ENCODE measurements at places on chromosomes 6 and 20. TPM values are rescaled to one million over a fixed set of nuclear protein-coding genes. Genes with fewer than 3 reads are reported as not detected.

DNA sequence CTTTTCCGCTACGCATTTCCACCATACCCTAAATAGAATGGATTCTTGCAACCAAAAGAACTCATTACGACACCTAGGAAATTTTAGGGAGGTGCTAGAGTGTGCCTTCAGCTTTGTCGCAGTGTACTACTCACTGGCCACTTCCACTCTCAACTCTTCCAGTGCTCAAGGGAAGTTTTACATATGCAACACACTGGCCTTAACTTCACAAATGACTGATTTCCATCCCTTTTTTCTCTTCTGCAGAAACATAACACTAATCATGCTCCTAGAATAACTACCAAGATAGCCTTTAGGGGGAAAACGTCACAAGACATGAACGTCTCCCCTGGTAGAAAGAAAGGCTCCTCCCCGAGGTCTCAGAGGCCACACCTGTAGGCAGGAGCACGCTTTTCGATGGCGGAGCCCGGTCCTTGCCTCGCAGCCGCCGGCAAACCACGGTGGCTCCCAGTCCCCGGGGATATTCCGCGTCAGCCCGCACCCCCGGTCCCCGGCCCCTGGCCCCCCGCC lies 584 bp downstream of the LYRM4 start:
- H3K27ac ChIP-seq: peak overlapping the region; percentile 95
- peak overlapping the region; percentile 93 for H3K4me3 ChIP-seq
- peaks cover 2% of the 10 kb centered on the region for H3K4me1 ChIP-seq

The SERINC1 gene
- polyA plus RNA-seq: 95.5 TPM

DNA sequence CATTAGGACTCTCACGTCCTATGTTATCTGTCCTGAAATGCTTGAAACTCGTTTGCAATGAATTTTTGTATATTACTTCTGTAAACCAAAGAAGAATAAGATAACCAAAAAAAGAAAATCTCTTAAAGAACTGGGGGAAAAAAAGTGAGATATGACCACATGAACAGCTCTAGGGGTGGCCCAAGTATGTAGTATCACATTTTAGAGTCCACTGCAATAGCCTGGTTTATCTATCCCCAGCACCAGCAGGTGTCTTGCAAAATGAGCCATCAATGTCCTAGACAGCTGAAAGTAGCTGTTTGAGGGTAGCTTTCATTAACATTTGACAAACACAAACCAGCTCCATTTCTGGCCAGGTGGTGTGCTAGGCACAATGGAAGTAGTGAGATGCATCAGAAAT lies 102.8 kb downstream of the PXDC1 start:
- no peaks in the 10 kb centered on the region for H3K27me3 ChIP-seq
- no peaks in the 10 kb centered on the region for H3K36me3 ChIP-seq
- no peak overlapping the region for H3K27ac ChIP-seq
- H3K4me1 ChIP-seq: no peaks in the 10 kb centered on the region
- no peak overlapping the region for H3K4me3 ChIP-seq

DNA sequence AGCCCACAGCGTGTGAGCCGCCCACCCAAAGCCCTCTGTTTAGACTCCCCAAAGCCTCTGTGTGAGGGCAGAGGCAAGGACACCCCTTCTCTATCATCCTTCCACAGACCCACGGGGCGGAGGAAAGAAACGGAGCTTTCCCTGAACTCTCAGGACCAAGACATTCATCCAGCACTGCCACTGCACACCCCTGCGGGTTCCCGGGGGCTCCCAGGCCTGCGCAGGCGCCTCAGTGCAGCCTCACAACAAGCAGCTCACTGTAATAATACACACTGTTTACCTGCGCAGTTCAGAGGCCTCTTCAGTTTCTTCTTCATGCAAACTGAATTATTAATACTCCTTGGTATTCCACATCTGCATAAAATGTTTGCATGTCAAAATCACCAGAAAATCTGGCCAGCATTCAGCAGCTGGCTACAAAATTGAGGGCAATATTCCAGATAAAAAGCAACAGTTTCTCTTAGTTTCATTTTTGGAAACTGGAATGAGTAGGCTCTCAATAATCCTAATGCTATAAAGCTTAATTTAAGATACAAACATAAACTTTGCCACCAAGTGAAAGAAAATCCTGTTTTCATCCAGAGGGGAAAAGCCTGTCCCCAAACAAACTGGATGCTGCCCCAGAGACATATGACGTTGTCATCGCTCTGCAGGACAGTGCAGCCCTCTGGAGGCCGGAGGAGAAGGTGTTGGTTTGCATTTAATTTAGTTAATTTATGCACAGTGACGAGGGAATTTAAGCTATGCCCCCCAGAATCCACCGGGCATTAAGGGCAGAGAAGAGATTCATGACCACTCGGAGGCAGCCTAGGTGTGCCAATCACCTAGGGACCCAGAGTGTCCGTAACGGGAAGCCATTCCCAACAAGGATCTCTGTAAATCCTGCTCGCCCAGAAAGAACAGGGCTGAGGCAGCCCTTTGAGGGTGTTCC lies 45.3 kb downstream of the NINL start:
- H3K4me1 ChIP-seq: peaks cover 57% of the 10 kb centered on the region
- no peak for DNase-seq
- no peaks in the 10 kb centered on the region for H3K36me3 ChIP-seq
- peak overlapping the region; percentile 86 for H3K27ac ChIP-seq
- H3K4me3 ChIP-seq: peak overlapping the region; percentile 69
- H3K27me3 ChIP-seq: no peaks in the 10 kb centered on the region

GRCh38 chr6:24960991-24961475 lies 25.3 kb upstream of the RIPOR2 start:
- H3K36me3 ChIP-seq: no peaks in the 10 kb centered on the region
- H3K4me3 ChIP-seq: no peak overlapping the region
- H3K27ac ChIP-seq: no peak overlapping the region
- no peaks in the 10 kb centered on the region for H3K4me1 ChIP-seq
- DNase-seq: no peak

DNA sequence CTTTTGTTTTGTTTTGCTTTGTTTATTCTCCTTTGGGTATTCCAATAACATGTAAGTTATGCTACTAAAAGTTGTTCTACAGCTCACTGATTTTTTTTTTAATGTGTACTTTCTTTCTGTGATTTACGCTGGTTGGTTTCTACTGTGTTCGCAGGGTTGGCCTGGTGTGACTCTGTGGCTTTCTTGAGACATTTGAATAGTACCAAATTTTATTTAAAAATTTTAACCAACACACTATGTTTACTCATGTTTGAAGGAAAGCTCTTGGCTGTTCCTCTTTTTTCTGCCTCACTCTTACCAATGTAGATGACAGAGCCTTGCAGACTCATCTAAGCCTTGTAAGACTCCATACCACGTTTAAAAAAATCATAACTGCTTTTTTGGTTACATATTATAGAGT lies 1784.9 kb upstream of the DEFB115 start:
- no peak overlapping the region for H3K27ac ChIP-seq
- H3K27me3 ChIP-seq: no peaks in the 10 kb centered on the region
- H3K36me3 ChIP-seq: no peaks in the 10 kb centered on the region
- no peaks in the 10 kb centered on the region for H3K4me1 ChIP-seq
- no peak for DNase-seq

DNA sequence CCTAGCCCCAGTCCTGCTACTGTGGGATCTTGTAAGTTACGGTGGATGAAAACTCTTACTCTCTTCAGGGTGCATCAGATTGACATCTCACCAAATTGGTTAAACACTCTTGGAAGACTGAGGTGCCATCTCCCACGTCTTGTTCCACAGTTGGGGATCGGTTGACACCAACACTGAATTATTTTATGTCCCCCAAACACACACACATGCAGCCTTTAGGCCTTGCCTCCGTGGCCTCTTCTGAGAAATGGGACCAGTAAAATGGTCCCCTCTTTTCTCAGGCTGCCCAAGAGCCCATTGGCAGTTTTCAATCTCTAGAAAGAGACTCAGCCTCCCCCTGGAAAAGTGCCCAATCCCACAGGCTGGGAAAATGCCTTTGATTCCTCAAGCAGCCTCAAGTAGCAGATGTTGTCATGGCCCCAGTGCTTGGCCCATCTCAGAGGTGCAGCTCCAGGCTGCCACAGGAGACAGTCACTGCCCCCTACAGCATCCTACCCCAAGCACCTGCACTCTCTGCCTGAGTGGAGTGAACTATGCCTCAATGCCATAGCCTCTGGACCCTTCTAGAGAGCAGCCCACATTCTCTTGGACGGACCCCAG lies 163.9 kb downstream of the ANKRD60 start:
- no peaks in the 10 kb centered on the region for H3K27me3 ChIP-seq
- no peaks in the 10 kb centered on the region for H3K36me3 ChIP-seq
- DNase-seq: peak; percentile 30
- no peaks in the 10 kb centered on the region for H3K4me1 ChIP-seq

The PAX1 gene
- not detected for polyA plus RNA-seq

GRCh38 chr6:112362027-112362795 lies 15.1 kb downstream of the RFPL4B start:
- no peak for DNase-seq
- H3K36me3 ChIP-seq: no peaks in the 10 kb centered on the region
- H3K4me3 ChIP-seq: no peak overlapping the region
- H3K27me3 ChIP-seq: no peaks in the 10 kb centered on the region
- H3K4me1 ChIP-seq: no peaks in the 10 kb centered on the region
- H3K27ac ChIP-seq: no peak overlapping the region

GRCh38 chr6:12916006-12916405 lies 199.4 kb downstream of the PHACTR1 start:
- no peak overlapping the region for H3K4me3 ChIP-seq
- H3K36me3 ChIP-seq: no peaks in the 10 kb centered on the region
- no peak overlapping the region for H3K27ac ChIP-seq
- H3K27me3 ChIP-seq: no peaks in the 10 kb centered on the region
- DNase-seq: no peak
- no peaks in the 10 kb centered on the region for H3K4me1 ChIP-seq

- no peaks in the 10 kb centered on the region for H3K27me3 ChIP-seq
- H3K27ac ChIP-seq: no peak overlapping the region
- no peak overlapping the region for H3K4me3 ChIP-seq
- H3K36me3 ChIP-seq: no peaks in the 10 kb centered on the region
- DNase-seq: no peak
These were observed 43.3 kb upstream of the MLN start for GRCh38 chr6:33847078-33847477.

DNA sequence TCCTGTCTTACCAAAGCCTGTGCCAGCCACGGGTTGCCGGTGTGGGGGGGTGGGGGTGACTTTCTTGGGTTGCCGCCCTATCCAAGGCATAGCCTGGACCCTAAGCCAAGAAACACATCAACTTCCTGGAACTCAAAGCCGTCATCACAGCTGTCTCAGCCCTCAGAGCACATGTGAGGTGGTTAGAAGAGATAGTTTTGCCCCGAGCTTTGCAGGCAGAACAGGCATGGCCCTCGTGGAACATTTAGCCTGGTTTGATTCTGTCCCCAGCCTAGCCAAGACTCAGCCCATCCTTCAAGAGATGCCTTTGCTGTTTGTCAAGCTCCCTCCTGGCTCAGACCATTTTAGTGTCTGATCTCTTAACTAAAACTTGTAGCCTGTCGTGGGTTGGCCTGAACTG lies 64.9 kb downstream of the RREB1 start:
- no peaks in the 10 kb centered on the region for H3K27me3 ChIP-seq
- no peak overlapping the region for H3K4me3 ChIP-seq
- H3K4me1 ChIP-seq: peaks cover 48% of the 10 kb centered on the region

The GNAS-AS1 gene
- 0.09 TPM for polyA plus RNA-seq

GRCh38 chr6:45450132-45450531 lies 72.4 kb upstream of the SUPT3H start:
- peaks cover 9% of the 10 kb centered on the region for H3K4me1 ChIP-seq
- no peak overlapping the region for H3K27ac ChIP-seq
- DNase-seq: no peak
- no peak overlapping the region for H3K4me3 ChIP-seq

The GGTLC1 gene
- not detected for polyA plus RNA-seq

DNA sequence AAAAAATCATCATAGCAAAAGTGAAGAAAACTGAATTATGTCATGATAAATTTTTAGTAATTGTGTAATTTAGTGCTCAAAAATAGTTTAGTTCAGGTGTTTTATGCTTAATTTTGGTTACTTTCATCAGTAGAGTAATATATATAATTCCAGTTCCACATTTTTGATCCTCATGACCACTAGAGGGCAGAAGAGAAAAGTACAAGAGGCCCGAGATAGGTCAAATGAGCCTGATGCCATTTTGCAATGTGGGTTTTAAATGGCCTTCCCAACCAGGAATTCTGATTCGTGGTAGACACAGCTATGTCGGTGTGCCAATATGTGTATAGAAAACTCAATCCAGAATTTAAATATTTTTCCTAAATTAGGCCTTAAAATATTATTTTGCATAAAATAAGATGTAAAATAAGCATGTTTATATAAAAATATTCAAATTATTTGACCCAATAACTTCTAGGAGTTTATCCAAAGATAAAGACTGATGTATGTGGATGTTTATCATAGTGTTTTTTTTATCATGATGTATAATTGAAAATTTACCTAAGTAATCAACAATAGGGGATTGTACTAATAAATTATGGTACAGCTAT lies 159.7 kb upstream of the RPS6KA2 start:
- no peaks in the 10 kb centered on the region for H3K4me1 ChIP-seq
- no peak overlapping the region for H3K27ac ChIP-seq
- no peak overlapping the region for H3K4me3 ChIP-seq
- H3K36me3 ChIP-seq: no peaks in the 10 kb centered on the region
- H3K27me3 ChIP-seq: no peaks in the 10 kb centered on the region
- DNase-seq: peak; percentile 13

DNA sequence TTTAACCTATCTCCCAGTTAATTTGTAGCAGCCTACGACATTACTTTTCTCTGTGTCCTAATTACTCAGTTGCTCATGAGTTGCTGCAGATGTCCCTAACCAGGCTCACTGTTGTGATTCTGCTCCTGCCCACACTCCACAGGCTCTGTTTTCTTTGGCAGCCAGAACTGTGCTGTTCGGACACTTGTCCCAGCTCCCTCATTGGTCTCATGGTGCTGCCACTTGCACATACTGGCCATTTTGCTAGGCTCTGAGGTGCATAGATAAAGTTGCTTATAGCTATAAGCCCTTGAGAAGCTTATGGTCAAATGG lies 55.0 kb downstream of the NOX3 start:
- no peaks in the 10 kb centered on the region for H3K4me1 ChIP-seq
- H3K27ac ChIP-seq: no peak overlapping the region
- H3K27me3 ChIP-seq: no peaks in the 10 kb centered on the region
- no peak overlapping the region for H3K4me3 ChIP-seq

The SMOC2 gene
- polyA plus RNA-seq: 0.53 TPM

- H3K27ac ChIP-seq: no peak overlapping the region
- no peak for DNase-seq
- no peaks in the 10 kb centered on the region for H3K36me3 ChIP-seq
- peaks cover 14% of the 10 kb centered on the region for H3K27me3 ChIP-seq
- H3K4me3 ChIP-seq: no peak overlapping the region
These were observed 271.1 kb upstream of the CHD6 start for GRCh38 chr20:41889126-41889843.

The ANGPT4 gene
- 0.07 TPM for polyA plus RNA-seq

The VARS2 gene
- polyA plus RNA-seq: 22.4 TPM

GRCh38 chr20:6121504-6121903 lies 1.3 kb downstream of the FERMT1 start:
- H3K27ac ChIP-seq: no peak overlapping the region
- H3K27me3 ChIP-seq: no peaks in the 10 kb centered on the region
- peaks cover 14% of the 10 kb centered on the region for H3K4me1 ChIP-seq
